ENCODE measurements at places on chromosomes 16 and 17.

DNA sequence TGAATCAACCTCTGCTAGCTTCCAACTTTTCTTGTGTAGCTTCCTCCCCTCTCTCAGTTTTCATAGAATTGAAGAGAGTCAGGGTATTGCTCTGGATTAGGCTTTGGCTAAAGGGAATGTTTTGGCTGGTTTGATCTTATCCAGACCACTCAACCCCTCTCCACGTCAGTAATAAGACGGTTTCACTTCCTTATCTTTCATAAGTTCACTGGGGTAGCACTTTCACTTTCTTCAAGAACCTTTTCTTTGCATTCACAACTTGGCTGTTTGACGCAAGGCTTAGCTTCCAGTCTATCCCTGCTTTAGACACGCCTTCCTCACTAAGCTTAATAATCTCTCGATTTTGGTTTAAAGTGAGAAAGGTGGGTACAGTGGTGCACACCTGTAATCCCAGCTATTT lies 29.7 kb upstream of the OR1A2 start:
- peak; percentile 17 for DNase-seq

GRCh38 chr17:40090237-40091119 lies 9.9 kb downstream of the NR1D1 start:
- DNase-seq: no peak

DNA sequence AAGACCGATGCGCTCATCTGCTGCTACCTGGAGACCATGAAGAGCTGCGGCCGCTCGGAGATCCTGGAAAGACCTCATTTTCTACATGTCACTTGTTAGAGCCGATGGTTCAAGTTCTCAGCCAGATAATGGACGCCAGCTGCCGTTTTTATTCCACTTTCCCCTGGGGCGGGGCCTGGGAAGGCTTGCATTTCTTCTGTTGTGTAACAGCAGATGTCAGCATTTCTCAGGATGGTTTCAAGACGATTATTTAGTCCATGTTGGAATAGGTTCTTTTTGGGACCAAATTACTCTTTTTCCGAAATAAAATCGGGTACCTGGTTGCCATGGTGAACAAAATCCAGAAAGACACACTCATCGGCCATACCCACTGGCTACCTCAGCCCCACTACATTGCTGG lies 1418.3 kb downstream of the CDH11 start:
- no peak for DNase-seq

DNA sequence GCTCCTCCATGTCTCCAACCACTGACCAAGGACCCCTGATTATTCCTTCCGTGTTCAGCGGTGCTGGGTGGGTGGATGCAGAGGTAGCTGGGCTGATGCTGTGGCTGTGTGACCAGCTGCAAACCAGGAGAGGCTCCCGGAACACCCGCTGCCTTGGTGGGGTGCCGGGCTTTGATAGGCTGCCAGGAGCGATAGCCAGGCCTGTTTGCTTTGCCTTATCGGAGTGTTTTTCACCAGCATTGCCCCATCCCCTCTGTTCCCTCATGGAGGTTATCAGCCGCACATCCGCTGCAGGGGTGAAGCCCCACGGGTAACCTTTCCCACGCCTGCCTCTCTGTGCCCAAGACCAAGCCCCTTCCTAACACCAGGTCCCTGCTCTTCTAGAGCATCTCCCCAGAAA lies 354.3 kb downstream of the C16orf95 start:
- DNase-seq: no peak

DNA sequence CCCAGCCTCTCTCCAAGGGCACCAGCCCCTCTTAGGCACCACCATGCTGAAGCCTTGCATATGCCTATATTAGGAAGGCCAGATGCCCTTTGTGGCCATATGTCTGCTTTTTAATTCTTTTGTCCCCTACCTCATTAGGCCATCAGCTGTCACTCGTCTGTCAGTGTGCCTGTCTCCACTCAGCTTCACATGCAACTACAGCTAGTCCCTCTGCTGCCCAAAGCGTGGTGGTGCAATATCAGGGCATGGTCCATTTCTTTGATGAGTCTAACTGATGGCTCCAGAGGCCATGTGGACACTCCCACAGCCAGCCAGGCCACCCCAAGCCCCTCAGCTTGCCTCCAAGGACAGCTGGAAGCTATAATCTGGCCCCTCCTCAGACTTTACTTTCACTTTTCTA lies 36.3 kb downstream of the MYO18A start:
- no peak for DNase-seq

DNA sequence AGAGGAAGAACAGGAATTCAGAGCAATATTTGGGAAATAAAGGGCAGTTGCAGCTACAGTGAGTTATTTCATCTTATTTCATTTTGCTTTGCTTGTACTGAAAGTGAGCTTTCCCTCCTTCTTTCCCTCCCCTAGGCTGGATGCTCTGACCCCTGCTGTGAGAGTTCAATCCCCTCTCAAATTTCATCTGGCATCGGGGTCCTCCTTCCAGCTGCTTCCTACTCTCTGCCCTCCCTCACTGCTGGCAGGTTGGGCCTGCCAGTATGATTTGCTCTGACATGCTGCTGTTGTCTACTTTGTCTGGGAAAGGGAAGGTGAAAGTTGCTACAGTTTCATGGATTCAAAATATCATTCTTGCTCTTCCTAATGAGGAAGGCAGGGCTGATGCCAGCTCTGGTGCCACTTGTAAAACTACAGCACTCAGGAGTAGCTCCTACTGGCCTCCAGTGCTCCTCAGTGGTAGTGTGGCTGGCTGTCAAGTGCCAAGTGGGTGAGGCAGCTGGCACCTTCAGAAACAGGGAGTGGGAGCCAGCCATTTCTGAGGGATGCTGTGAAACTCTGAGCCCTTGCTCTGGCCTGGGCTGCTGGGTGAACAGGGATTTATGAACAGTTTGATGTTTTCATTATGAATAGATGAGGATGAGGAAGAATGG lies 408.6 kb downstream of the HAPSTR1 start:
- no peak for DNase-seq

GRCh38 chr16:81967358-81967757 lies 43.9 kb downstream of the SDR42E1 start:
- DNase-seq: no peak

- no peak for DNase-seq
These were observed 164.6 kb upstream of the ELAC2 start for GRCh38 chr17:13182450-13182849.

GRCh38 chr17:81537343-81537855 lies 9.2 kb downstream of the FSCN2 start:
- DNase-seq: peak; percentile 58

- no peak for DNase-seq
These were observed 25.8 kb downstream of the SRCIN1 start for GRCh38 chr17:38579934-38580333.

GRCh38 chr17:41168121-41168520 lies at the start of gene KRTAP4-3:
Gene KRTAP4-3, minus strand, starts transcription at chr17:41168221. Its CDS starts 49 bp downstream, at chr17:41168172.
- no peak for DNase-seq

GRCh38 chr16:57299009-57299718 lies 14.7 kb upstream of the PLLP start:
- DNase-seq: no peak

- DNase-seq: no peak
These were observed 883 bp downstream of the USH1G start for GRCh38 chr17:74922172-74922571.

DNA sequence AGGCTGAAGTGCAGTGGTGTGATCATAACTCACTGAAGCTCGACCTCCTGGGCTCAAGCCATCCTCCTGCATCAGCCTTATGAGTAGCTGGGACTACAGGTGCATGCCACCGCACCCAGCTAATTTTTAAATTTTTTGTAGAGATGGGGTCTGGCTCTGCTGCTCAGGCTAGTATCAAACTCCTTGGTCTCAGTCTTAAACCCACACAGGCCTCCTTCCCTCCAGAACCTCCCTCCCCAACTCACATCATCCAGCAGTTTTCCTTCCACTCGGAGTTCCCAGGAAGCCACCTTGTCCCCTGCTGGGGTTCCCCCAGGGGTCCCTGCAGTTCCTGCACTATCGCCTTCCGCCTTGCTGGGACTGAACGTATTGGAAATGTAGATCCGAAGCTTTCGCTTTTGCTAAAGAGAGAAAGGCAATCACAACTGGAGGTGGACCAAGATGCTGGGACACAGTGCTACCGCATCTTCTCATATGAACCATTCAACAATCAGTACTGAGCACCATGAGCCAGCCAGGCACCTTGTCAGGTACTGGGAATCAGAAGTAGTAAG lies 7.2 kb downstream of the SMARCD2 start:
- no peak for DNase-seq

- no peak for DNase-seq
These were observed 187.7 kb upstream of the CPHXL start for GRCh38 chr16:75913958-75914357.

- no peak for DNase-seq
These were observed 10.9 kb upstream of the CACNG4 start for GRCh38 chr17:66953630-66954020.

DNA sequence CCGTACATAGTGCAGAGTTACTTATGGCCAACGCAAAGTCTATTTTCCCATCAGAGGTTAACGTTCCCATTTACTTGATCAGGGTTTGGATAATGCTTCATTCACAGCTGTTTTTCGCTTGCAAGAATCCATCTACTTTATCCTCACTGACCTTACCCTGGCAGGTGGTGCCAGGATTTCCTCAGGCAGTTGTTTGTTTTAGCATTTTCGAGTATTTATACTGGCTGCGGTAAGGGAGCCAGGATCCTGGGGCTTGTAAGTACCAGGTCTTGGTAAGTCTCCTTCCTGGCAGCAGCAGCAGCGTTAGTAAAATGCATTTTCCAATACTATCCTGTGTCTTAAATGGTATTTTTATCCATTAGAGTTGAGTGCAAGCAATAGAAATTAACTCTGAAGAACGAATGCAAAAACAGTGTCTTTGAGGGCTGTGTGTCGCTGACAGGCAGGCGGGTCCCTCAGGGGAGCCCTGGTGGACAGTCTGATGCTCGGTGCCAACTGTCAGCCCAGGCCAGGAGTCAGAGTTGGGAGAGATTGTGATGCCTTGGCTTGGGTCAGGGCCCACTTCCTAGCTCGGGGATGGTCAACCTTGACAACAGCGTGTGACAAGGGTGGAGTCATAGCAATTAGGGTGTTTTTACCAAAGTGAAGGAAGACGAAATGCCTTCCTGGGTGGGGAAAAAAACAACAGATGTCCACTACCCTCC lies 92.4 kb upstream of the HSBP1 start:
- DNase-seq: no peak

DNA sequence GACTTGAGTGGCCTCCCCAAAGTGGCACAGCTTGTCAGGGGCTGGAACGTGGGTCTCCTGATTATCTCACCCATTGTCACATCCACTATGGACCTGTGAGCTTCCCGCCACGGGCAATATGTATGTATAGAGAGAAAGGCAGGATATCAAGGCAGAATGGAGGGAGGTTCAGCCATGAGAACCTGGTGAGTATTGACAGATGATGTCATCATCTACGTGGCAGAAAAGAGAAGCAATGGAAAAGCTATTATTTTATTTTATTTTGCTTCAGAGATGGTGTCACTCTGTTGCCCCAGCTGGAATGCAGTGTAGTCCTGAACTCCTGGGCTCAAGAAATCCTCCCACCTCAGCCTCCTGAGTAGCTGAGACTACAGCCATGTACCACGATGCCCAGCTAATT lies 13.4 kb upstream of the PDK2 start:
- DNase-seq: no peak

GRCh38 chr17:40550608-40551007 lies 14.7 kb downstream of the CCR7 start:
- no peak for DNase-seq

DNA sequence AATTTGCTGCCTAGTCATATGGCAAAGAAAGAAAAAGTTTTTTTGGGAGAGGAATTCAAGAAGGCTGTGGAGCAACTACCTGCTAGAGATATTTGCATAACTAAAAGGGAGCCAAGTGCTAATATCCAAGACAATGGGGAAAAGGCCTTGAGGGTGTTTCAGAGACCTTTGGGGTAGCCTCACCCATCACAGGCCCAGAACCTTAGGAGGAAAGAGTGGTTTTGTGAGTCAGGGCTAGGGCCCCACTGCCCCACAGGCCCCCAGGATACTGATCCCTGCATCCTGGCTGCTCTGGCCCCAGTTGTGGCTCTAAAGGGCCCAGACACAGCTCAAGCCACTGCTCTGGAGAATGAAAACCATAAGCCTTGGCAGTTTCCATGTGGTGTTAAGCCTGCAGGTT lies 41.9 kb upstream of the SDK2 start:
- DNase-seq: no peak

- no peak for DNase-seq
These were observed 38.2 kb downstream of the HASPIN start for GRCh38 chr17:3761918-3762380.

DNA sequence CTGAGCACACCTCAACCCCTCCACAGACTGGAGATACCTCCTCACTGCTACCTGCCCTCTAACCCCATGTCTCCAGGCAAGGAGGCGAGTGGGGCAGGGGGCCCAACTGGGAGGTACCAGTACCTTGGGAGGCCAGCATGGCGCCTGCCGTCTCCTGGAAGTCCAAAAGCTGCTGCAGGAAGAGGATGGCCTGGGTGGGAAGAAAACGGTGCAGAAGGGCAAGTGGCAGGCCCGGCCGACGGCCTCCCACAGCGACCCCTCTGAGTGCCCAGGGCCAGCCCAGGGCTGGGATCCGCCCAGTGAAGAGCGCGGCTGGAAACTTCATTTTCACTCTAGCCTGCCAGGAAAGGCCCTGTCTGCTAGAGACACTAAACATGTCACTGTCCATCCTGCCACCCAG lies 8.5 kb downstream of the ZACN start:
- DNase-seq: no peak

GRCh38 chr16:75074920-75075687 lies 41.5 kb downstream of the LDHD start:
- peak; percentile 89 for DNase-seq

GRCh38 chr17:71511266-71511995 lies 609.4 kb upstream of the SOX9 start:
- DNase-seq: no peak

- peak; percentile 44 for DNase-seq
These were observed 23.3 kb downstream of the PHF12 start for GRCh38 chr17:28928061-28928460.

GRCh38 chr17:78124081-78124835 lies 4.3 kb downstream of the TMC6 start:
- peak; percentile 70 for DNase-seq

- no peak for DNase-seq
These were observed 21.1 kb downstream of the KNOP1 start for GRCh38 chr16:19696961-19697360.

DNA sequence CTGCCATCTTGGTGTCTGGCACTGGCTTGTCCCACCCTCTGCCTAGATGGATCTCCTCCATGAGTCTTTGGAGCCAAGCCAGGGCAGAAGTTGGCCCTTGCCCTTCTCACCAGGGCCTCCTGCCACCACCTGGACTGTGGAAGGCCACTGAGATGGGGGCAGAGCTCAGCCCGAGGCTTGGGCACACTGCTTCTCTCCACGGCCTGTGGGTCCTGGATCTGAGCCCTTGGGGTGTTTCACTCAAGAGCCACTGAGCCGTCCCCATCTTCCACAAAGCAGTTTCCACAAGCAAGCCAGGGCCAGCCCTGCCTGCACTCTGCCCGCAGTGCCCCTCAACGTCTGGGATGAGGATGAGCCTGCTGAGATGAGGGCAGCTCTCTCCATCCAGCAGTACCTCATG lies 16.7 kb upstream of the CD300A start:
- no peak for DNase-seq

GRCh38 chr16:85940214-85940613 lies 41.3 kb downstream of the IRF8 start:
- DNase-seq: no peak

GRCh38 chr16:53673189-53673588 lies 30.5 kb downstream of the RPGRIP1L start:
- DNase-seq: no peak

- no peak for DNase-seq
These were observed 4.4 kb downstream of the ATP2A1 start for GRCh38 chr16:28882551-28883160.
